Ureter (tissue), 1 donor: ENCODE measurements at places on chromosomes 12 and 14. TPM values are rescaled to one million over a fixed set of nuclear protein-coding genes. Genes with fewer than 3 reads are reported as not detected.

DNA sequence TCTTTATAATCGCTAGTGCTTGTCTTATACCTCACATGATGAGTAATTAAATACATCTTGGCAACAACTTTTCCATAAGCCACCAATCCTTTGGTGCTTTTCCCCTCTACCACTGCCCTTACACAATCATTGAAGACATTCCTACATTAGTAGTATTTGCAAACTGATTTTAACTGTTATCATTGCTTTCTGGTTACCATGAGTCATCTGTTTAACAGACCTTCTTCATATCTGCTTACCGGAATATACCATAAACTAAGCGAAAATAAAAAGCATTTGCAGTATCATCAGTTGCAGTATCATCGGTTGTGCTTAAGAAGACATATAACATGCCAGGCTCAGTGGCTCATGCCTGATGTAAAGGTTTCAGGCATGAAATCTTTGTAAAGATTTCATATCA lies 54.8 kb upstream of the PLEKHA5 start:
- no peak for DNase-seq

GRCh38 chr12:42756841-42757623 lies 167.5 kb upstream of the PRICKLE1 start:
- peak; percentile 48 for DNase-seq

- DNase-seq = peak; percentile 65
These were observed 2.0 kb upstream of the AP1G2 start for GRCh38 chr14:23569443-23570151.

Gene ZNF605
- total RNA-seq = 24.4 TPM

GRCh38 chr14:66440801-66441200 lies 45.4 kb upstream of the CCDC196 start:
- no peak for DNase-seq

Gene OVCH1
- total RNA-seq = 0.18 TPM

Gene GYS2
- 0.16 TPM for total RNA-seq

DNA sequence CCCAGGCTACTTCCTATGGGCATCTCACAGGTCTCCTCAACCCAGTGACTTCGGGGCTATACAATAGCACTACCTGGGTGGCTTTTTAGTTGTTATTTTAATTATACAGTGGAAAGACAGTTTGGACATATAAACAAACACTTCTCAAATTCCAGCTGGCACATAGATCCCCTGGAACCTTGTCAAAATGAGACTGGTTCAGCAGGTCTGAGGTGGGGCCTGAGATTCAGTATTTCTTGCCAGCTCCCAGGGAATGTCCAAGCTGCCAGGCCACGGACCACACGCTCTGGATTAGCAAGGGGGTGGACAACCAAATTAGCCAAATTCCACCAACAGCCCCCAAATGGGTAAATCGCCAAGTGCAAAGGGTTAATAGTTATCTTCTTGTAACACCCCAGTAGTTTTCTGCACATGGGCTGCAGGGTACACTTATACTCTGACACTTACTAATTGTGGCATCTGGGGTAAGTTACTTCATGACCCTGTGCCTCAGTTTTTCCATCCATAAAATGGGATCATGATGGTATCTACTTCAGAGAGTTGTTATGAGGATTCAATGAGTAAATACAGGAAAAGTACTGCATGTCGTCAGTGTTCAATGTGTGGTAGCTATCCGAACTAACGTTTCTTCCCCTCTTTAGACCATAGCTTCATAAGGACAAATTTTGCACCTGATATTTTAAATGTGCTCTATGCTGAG lies 789.4 kb upstream of the TBX3 start:
- DNase-seq = peak; percentile 65

DNA sequence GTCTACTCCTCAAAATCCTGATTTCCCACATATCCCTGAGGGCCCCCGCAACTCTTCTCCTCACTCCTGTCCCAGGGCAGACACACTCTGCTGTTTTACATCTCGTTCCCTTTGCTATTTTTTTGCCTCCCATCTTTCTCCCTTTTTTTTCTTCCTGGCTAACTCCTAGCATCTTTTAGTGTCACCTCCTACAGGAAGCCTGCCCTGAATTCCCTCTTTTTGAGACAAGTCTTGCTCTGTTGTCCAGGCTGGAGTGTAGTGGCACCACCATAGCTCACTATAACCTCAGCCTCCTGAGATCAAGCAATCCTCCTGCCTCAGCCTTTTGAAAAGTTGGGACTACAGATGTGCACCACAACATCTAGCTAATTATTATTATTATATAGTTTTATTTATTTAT lies 13.3 kb downstream of the MORN3 start:
- DNase-seq = no peak

GRCh38 chr12:108949976-108950375 lies 70.1 kb downstream of the DAO start:
- DNase-seq = no peak

- DNase-seq = no peak
These were observed 19.9 kb upstream of the ADAMTS20 start for GRCh38 chr12:43571885-43572284.

DNA sequence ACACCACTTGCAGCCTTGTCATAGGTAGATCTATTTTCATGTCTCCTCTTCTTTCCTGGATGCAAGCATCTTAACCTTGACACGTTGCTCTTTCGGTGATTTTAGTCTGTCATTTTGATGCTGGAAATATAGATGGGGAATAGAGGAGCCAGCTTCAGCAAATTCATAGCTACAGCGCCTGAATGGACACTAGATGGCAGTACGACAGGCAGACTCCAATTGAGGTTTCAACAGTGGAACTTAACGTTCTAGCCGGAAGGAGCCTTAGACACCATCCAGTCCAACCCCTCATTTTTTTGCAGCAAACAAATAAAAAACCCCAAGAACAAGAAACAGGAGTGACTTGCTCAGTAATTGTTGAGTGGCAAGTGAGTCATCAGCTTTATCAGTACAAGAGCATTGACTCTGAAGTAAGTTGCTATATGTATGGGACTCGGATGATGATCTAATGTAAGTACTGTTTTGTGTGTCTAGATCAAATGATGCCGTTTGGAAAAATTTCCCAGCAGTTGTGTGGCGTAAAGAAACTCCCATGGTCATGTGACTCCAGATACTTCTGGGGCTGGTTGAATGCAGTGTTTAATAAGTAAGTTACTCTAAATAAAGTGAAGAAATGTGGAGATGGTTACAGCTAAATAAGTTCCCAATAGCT lies 9.0 kb downstream of the DMAC2L start:
- peak; percentile 74 for DNase-seq

DNA sequence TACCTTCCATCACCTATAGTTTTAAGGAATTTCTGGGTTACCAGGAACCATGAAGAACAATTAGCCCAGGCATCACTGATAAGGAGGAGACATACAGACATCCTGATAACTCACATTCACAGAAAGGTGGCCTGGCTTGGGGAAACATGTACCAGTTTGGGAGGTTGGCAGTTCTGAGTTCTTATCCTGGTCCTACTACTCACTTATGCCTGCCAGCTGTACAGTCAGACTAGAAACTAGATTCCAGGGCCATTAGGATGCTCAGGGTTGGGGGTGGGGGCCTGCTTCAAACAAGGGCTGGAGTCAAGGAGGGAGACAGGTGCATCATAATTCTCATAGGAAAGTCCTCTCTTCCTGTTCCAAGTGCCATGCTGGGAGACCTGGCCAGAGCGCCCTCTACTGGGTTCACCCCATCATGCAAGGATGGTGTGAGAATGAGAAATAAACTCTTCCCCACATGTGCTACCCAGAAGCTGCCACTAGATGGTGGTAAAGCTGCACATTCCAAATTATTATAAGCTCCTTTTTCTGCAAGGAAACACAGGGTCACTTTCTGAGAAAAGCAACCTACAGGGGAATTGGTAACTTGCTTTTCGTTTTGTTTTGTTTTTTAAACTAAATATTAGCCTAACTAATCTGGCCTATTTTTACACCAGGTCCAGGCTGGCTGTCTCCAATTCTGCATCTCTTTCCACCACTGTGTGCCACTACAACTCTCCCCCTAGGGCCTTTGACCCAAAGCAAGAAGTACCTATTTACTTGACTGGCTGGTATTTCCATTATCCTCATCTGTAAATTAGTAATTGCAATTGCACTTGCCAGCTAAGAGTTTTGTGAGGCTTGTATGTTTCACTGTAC lies 14.5 kb downstream of the OAS2 start:
- DNase-seq = no peak

Gene PROX2
- 0.13 TPM for total RNA-seq

DNA sequence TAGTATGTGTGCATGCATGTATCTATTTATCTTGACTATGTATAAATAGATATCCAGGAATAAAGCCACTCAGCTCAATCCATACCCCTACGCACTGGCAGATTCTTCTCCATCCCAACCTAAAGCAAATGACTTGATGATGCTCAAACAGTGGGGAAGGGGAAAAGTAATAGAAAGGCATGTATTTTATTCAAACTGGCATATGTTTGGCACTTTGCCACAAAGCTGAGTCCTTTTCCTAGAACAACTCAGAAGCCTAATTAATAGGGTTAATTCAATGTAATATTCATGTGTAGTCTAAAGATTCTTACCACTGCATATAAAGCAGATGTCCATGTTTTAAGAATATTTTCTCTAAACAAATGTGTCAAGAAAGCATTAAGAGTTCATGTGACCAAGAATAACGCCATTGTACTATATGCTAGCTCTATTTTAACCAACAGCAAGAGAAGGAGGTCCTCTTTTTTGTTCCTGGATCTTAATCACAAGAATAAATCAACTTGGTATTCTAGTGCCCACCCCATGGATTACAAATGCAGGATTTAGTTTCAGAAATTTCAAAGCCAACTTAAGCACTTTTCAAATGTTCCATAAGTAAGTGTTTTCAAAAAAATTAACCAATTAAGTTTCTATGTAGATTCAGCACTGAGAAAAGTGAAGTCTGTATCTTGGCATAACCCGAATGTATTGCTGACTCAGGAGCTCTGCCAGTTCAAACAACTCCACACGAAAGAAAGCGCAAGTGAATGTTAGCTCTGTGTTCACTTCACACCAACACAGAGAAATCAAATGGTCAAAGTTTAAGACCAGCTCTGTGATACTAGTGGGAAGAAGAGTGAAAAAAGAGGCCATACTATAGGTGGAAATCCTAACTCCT lies 233.6 kb downstream of the MED13L start:
- no peak for DNase-seq

Gene PMEL
- total RNA-seq = 5.8 TPM

Gene TAS2R8
- total RNA-seq = not detected

DNA sequence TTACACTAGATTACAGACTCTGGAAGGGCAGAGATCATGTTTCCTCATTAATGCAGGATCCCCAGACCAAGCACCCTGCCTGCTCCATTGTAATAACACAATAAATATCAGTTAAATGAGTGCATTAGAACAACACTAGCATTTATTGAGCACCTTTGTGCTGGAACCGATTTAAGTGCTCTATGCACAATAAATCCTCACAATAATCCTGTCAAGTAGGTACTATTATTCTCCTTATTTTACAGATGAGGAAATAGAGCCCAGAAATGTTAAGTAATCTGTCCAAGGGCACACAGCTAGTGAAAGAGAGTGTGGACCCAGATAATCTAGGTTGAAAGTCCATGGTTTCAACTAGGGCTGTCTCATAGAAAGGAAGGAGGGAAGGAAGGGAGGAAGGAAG lies 69.8 kb downstream of the MAP1LC3B2 start:
- no peak for DNase-seq

Gene RNASE7
- 0.94 TPM for total RNA-seq

- no peak for DNase-seq
These were observed 636.6 kb downstream of the MED13L start for GRCh38 chr12:115640929-115641328.

Gene KIF26A
- 6.1 TPM for total RNA-seq

GRCh38 chr14:26867171-26867757 lies 269.4 kb upstream of the NOVA1 start:
- no peak for DNase-seq

DNA sequence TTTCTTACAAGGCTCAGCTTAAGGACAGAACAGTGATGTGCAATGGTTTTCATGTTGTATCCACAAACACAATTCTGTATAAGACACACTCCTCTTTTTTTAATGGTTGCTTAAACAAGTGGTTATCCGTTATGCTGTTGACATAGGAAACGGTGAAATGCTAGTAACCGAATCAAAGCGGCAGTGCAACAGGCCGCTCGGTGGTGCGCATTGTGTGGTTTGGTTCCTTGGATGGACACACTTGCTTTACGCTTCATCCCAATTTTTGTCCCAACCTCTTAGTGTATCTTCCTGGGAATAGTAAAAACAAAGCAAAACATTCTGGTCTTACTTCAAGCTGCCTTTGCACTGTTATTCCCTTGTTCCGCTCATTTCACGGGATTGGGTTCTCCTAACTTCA lies 650 bp upstream of the PTGER2 start:
- DNase-seq = no peak

Gene KRT3
- total RNA-seq = not detected

- no peak for DNase-seq
These were observed 62.3 kb downstream of the GCH1 start for GRCh38 chr14:54840336-54840735.

Gene KCNMB4
- 0.44 TPM for total RNA-seq

DNA sequence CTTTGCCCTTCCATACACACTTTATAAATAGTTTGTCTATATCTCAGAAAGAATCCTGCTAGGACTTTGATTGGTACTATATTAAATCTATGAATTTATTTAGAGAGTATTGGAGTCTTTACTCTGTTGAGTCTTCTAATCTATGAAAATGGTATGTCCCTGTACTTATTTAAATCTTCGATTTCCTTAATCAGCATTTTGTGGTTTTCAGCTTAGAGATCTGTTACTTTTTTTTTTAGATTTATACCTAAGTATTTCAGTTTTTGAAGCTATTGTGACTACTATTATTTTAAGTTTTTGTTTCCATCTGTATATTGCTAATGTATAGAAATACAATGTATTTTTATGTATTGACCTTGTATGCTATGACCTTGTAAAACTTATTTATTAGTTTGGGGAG lies 13.4 kb upstream of the IFI27L2 start:
- no peak for DNase-seq

Gene NTF3
- total RNA-seq = 6.1 TPM
